Activated CD8-positive, alpha-beta memory T cell treated with anti-CD3 and anti-CD28 coated beads, Interleukin-2, amount 50 U/mL, for 4 hours (primary cell): ENCODE measurements at places on chromosomes 12 and 14.

- no peak for DNase-seq
Observed at GRCh38 chr14:100539003-100539660, 48.1 kb downstream of the BEGAIN start.

DNA sequence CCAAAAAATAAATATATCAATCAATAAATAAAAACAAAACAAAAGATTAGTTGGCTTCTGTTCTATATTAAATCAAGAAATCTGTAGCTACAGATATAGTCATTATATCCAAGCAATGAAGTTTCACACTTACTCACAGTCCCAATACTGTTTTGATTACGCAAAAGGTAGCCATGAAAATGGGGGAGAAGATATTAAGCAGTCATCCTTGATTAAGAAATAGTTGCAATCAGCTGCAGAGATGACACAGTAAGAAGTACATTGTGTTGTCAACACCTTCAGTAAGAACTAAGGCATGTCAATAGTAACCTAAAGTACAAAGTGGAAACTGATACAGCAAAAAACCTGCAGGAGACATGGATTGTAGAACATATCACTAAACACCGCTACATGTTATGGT is 11.0 kb upstream of the RHOJ start:
- DNase-seq = no peak

DNA sequence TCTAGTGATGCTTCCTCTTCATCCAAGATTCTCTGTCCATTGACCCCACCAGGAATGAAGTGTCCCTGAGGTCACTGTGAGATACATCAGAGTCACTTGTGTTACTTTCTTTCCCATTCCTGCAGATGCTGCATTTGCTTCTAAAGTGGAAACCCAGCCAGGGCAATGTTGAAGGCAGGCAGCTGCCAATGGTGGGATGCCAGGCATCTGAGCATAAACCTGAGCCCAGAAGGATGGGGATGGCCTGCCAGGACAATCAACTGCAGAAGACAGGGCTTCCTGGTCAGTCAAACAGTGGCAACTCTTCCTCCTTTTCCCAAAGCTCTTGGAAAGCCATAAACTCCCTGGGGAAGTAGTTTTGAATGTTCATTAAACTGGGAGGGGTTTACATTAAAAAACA is 178.0 kb upstream of the TMEM132C start:
- no peak for DNase-seq

DNA sequence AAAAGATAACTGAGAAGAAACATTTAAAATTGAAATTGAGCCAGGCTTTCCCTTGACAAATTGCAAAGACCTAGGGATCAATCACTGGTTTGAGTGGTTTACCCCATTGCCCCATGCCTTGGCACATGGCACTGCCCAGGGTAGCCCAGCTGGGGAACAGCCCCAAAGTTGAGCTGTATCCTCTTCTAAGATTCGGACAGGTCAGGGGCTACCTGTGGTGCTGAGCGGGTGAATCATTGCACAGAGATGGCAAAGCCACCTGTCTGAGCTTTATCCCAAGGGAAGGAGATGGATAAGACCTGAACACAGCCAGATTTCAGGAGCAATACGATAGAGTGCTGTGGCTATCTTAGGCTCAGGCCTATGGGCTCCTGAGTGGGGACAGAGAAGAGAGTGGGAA is 7.0 kb downstream of the IFI27L2 start:
- DNase-seq = no peak

DNA sequence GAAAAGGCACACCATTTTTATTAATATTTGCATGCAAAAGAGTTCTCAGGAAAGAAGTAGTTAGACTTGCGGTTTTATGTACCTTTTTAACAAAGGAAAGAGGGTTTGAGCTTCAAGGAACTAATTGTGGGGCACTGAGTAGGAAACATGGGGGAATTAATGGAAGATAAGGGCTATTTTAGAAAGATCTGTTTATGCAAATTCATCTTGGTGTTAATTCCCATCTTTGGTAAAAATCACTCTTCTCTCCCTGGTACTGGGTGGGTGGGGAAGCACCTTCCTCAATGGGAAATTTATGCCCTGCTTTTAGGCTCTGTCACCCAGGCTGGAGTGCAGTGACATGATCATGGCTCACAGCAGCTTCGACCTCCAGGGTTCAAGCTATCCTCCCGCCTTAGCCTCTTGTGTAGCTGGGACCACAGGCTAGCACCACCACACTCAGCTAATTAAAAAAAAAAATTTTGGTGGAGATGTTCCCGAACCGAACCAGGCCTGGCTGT is 30.1 kb upstream of the RESF1 start:
- DNase-seq = peak; percentile 16

DNA sequence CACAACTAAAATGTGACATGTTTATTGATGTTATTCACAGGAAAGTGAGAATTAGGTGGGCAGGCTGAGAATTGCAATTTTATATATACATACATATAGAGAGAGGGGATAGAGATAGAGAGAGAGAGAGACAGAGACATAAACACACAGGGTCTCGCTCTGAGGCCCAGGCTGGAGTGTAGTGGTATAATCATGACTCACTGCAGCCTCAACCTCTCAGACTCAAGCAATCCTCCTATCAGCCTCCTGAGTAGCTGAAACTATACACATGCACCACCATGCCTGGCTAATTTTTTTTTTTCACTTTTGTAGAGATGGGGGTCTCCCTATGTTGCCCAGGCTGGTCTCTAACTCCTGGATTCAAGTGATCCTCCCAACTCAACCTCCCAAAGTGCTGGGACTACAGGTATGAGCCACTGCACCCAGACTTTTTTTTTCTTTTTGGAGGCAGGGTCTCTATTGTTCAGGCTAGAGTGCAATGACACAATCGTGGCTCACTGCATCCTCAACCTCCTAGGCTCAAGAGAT is 49.1 kb downstream of the R3HDM2 start:
- DNase-seq = no peak

GRCh38 chr14:106586098-106586704 is 1059.8 kb downstream of the TMEM121 start:
- peak; percentile 68 for DNase-seq

- no peak for DNase-seq
Observed at GRCh38 chr12:105078712-105079570, 5.3 kb downstream of the ALDH1L2 start.

DNA sequence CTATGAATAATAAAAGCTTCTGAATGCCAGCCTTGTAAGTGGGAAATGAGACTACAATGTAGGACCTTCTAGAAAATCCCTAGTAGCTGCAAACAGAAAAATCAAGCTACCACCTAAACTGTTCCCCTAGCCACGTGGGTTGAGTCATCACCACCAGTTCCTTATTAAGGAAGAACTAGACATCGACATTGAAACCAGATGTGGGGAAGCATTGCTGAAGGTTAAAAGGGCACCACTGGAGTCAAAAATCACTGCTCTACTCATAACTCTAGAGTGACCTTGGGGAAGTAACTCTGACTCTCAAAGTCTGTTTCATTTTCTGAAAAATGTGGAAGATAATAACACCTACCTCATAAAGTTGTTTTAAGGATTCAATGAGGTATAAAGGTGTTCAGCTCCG is 9.4 kb upstream of the CNIH1 start:
- DNase-seq = no peak

DNA sequence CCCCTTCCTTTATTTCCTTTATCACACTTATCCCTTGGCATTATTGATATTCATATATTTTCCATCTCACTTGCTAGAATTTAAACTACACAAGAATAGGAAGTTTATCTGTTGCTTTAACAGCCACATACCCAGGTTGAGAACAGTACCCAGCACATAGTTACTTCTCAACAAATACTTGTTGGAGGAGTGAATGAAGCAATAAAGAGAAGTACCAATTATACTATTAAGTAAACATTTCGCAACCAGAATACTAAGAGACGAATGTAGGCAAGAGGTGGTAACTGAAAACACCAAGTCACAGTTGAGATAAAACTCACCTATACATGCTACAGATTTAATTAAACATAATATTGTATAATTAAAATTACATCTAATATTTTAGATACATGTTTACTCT is 110.9 kb downstream of the FSCB start:
- no peak for DNase-seq

- DNase-seq = no peak
Observed at GRCh38 chr12:131147293-131147692, 193.6 kb downstream of the ADGRD1 start.

GRCh38 chr14:51119411-51120051 is 24.6 kb upstream of the TRIM9 start:
- DNase-seq = no peak
